T1000 (cell line): ENCODE measurements at places on chromosomes 16 and 17.

DNA sequence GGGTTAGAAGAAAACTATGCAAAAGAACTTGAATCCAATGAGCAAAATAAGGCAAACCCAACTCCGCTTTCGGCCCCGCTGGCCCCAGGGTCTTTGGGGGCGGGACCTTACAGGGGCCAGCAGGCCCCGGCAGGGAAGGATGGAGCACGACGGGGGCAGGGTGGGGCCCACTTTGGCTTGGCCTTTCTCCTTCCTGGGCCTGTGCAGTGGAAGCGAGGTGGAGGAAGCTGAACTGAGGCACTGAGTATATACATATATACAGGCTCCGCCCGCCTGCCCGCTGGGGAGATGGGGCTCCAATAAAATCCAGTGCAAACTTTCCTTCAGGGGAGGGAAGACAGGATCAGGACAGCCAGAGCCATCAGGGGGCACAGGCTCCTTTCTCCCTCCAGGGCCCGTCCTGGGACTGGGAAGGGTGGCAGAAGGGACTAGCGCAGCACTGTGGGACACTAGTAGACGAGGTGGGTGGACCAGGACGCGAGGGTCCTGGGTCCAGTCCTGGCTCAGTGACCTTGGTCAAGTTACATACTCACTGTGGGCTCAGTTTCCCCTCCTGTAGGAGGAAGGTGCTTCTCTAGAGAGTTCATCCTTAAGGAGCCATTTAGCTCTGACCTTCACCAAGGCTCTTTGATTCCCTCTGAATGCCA, 20.9 kb upstream of the MPO start:
- DNase-seq, result no peak

- DNase-seq, result no peak
Measured at GRCh38 chr17:12316021-12316420, 295.3 kb downstream of the MAP2K4 start.

DNA sequence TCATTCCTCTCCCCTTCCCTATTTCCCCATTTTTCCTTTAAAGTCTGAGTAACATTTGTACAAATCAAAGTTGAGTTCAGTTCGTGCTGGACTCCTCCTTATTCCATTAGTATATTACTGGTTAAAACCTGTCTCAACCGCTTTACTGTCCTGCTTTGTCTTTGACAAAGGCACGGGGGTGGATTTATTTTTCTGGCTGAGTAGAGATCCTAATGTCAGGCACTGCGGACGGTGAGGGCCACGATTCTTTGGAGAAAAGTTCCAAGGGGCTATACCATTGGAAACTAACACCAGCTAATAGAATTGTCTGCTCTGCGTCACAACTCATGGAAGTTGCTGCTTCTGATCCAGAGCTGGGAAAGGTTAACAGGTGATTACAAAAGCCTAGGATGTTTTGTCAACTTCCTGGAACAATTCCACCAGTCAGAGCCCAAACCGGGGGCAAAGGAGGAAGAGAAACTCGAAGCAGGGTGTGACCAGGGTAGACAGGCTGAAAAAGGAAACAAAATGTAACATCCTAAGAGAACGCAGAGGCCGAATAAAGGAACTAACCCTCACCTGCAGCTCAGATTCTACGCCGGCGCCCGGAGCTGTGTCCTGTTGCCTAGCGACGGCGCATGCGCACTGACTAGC, 12.4 kb downstream of the TAT start:
- no peak for DNase-seq

DNA sequence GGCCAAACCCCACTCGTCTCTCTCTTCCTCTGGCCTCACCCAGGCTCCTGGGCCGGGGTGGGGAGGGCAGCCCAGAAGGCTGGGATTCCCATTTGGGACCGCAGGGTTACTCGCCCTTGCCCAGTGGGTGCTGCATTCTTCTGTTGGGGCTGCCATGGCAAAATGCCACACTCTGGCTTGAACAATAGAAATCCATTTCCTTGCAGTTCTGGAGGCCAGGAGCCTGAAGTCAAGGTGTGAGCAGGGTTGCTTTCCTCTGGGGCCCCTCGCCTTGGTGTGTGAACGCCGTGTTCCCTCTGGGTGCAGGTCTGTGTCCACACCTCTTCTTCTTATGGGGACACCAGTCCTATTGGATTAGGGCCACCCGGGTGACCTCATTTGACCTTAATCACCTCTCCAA, 105.8 kb upstream of the GSE1 start:
- no peak for DNase-seq

DNA sequence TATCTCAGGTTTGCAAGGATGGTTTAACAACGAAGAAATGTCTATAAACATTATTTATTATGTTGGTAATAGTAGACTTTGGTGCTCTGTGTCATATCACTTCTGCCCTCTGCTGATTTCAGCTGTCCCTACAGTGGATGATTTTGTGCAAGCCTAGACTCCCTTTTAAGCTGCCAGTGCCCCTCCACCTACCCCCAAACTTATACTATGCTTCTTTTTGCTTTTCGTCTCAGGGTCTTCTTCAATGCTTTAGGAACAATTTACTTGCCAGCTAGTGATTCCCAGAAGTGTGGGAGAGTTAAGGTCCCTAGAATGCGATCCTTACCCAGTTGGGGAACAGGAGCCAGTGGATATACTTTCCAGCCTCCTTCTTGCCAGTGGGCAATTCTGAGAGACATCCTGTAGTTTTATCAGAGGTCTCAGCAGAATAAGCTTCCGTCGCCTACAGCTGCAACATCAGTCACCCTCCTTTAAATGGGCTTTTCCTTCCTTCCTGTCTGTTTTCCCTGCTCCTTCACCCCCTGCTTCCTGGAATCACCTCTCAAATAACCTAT, 4.1 kb downstream of the ICAM2 start:
- DNase-seq, result no peak

DNA sequence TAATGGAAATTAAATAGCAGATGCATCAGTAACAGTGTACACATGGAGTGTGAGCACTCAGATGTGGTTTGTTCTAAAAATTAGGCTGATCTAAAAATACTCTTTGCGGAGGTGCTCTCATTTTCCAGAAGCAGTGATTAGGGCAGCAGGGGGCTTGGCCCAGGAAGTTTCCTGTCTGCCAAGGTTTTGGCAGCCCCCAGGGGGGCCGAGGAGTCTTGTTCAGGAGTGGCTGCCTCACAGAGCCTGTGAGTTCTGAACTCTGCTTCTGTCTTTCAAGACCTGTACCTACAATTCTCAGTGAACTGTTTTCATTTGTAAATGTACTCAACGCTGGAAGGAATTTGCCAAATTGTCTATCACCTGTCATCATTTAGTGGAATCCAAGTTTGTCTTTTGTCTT, 388.4 kb upstream of the CDH11 start:
- no peak for DNase-seq

DNA sequence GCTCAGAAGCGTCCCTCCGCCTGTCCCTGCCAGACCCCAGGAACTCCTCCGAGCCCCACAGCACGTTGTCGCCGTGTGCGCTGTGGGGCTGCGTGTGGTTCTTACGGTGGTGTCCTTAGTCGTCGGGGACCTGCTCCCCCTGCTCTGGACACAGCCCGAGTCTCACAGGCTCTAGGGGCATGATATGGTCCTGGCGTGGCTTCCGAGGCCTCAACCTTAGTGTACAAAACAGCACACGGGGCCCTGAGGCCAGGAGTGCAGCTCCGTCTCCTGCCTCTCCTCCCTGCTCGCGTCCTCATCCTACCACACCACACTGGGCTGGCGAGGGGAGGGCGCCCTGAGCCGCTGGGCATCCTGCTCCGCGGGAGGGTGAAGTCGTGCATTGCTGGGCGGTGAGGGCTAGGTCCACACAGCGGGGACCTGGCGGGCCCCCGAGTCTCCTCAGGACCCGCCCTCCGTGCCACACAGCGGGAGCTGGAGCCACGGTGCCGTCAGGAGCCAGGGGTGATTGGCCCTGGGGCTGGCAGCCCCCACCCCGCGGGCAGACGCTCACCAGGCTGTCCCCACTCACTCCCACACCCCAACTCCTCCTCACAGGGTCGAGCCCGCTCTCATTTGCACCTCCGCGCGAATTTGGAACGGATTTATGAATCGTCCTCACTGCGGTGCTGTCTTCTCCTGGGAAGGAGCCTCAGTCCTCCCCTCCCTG, 1.2 kb upstream of the MAFG start:
- peak; percentile 54 for DNase-seq

- no peak for DNase-seq
Measured at GRCh38 chr16:2986623-2987188, 6.5 kb upstream of the PKMYT1 start.

DNA sequence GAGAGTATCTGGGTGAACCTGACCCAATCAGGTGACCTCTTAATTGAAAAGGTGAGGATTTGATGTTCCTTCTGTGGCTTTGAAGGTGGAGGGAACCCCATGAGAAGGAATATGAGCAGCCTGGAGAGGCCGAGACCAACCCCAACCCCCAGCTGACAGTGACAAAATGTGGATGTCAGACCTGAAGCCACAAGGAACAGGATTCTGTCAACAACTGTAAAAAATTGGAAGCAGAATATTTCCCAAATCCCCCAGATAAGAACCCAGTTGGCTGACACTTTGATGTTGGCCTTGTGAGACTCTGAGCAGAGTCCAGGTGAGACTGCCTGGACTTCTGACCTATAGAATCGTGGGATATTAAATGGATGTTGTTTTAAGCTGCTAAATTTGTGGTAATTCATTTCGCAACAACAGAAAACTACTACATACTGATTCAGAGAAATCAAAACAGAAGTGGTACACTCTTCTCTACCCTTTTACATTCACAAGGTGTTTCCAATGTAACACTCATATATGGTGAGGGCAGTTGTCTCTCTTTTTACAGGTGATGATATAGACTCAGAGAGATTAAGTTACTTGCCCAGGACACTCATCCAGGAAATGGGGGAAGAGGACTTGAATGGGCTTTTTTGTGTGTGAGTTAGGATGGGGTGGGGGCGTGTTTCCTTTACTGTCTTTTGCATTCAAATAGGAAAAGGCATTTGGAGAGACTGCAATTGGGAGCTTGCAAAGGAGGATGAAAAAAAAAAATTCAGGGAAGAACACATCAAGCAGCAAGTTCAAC, 29.8 kb upstream of the SALL1 start:
- no peak for DNase-seq

DNA sequence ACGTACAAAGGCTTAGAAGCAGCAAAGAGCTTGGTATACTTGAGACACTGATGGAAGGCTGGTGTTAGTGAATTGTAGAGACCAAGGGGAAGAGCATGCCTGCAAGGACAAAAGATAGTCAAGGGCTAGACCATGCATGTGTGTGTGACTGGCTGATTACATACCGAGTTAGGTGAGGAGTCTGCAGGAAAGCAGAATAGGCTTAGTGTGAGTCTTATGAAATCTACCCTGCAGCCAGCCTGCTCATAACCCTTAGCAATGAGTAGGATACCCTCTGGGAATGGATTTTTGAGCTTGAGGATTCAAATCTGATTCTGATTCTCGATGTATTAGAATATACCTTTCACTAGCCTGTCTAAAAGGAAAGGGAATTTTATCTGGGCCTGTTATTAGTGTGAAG, 77.0 kb downstream of the TANGO6 start:
- DNase-seq, result no peak

GRCh38 chr16:84609563-84610177, 8.2 kb downstream of the COTL1 start:
- no peak for DNase-seq

DNA sequence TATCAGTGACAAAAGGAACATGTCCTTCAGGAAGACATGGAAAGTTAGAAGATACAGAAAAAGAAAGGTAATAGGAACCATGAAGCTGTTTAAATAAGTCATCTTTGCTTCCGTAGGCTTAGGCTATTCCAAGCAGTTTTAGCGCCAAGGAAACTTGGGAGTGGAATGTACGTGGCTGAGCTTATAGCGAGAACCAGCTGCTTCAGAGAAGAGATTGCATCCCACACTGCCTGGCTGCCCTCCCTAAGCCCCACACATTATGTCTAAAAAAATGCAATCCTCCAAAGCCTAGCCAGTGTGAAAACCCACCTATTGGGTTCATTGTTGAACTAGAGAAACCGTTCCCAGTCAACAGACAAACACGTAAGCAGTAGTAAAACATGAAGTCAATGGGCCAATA, 149.9 kb downstream of the SLC39A11 start:
- no peak for DNase-seq

DNA sequence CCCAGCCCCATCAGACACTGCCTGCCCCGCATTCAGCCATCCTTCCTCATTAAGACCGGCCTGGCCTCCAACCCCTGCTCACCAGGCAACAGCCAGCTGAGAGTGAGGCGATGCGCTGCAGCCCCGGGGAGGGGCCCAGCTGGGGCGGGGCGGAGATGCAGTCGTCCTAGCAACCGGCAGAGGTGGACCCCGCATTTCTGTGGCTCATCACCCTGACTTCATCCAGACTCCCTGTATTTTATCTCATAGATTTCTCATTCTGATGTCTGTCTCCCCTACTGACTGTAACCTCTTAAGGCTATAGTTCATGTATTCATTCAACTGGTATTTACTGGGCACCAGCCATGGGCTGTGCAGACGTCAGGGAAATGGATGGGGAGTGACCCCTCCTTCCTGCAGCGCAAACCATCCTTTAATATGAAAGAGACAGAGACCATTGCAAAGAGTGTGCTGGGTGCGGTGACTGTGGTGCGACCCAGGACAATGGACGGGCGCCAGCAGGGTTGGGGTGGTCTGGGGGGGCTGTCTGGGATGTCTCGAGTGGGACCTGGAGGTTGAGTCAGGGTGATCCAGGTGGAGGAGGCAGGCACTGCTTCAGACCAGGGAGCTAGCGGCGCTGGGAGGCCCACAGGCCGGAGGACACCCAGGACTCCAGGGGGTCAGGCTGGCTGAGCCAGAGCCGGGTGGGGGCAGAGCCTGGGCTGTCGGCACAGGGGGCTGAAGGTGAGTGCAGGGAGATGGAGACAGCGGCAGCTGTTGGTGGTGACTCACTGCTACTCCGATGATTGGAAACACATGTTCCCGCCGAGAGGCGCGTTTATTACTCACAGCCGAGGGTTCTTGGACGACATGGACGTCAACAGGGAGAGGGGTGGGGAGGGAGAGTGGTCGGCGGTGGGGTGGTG, 10.5 kb upstream of the TIMP2 start:
- DNase-seq, result peak; percentile 88

GRCh38 chr16:4574919-4575705, 19.0 kb downstream of the C16orf96 start:
- no peak for DNase-seq

DNA sequence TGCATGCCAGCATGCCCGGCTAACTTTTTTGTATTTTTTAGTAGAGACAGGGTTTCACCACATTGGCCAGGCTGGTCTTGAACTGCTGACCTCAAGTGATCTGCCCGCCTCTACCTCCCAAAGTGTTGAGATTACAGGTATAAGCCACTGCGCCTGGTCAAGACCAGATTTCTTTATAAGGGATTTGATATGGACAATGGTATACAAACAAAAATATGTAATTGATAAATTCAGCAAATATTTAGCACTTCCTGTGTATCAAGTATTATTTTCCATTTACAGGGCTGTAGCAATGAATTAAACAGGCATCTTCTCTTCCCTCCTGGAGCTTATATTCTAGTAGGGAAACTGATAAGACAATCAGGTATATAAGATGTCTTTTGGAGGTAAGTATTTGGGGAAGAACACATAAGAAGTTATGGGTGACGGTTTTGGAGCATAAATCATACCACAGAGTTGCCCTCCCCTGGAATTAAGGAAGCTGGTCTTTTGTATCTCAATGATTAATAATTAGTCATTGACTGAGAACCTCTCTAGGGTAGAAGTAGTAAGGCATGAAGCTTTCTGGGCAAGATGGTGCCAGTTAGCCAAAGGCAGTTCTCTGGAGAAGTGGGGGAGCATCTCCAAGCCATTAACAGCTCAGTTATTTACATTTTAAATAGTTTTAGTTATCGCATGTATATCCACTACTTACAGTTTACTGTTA, 35.8 kb downstream of the TANC2 start:
- DNase-seq, result no peak
